ENCODE measurements at places on chromosomes 2 and 18.

GRCh38 chr2:199841409-199841808 lies 9.6 kb downstream of the FTCDNL1 start:
- no peak for DNase-seq

- DNase-seq, result no peak
Observed at GRCh38 chr2:161419638-161420190, 3.6 kb downstream of the TBR1 start.

- no peak for DNase-seq
Observed at GRCh38 chr2:18605115-18605514, 15.7 kb upstream of the NT5C1B start.

DNA sequence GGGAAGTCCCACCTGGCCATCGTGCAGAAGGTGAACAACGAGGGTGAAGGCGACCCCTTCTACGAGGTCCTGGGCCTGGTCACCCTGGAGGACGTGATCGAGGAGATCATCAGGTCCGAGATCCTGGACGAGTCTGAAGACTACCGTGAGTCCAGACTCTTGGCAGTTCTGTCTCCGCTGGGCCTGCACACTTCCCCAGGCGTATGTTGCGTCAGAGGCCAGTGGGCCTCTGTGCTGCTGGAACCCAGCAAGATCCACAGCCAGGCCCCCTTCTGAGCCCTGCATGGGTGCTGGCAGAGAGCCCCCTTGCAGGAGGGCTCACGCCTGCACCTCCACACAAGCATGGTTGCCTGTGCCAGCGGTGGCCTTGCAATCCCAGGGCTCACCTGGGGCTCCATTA lies 9.0 kb downstream of the CNNM3 start:
- no peak for DNase-seq

- DNase-seq, result peak; percentile 37
Observed at GRCh38 chr2:135030826-135031225, 16.4 kb downstream of the MAP3K19 start.

DNA sequence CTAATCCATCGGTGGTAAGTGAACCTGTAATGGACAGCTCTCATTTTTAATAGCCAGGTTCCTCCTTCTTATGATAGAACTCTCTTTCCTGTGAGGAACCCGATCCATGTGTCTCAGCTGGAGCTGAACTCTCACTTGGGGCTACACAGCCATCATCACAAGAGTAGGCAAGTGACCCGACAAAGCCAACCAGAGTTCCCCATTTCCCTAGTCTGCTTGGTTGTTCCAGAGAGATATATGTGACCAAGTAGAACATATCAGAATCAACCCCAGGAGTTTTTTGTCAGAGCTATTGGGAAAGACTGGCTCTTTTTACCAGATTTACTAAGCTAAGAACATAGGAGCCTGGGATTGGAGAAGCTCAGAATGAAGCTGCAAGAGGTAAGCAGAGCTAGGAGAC lies 14.6 kb upstream of the HNRNPLL start:
- DNase-seq, result no peak

- no peak for DNase-seq
Observed at GRCh38 chr18:12372406-12372805, 4.6 kb downstream of the AFG3L2 start.

GRCh38 chr2:215548714-215549113 lies 112.8 kb upstream of the FN1 start:
- no peak for DNase-seq

DNA sequence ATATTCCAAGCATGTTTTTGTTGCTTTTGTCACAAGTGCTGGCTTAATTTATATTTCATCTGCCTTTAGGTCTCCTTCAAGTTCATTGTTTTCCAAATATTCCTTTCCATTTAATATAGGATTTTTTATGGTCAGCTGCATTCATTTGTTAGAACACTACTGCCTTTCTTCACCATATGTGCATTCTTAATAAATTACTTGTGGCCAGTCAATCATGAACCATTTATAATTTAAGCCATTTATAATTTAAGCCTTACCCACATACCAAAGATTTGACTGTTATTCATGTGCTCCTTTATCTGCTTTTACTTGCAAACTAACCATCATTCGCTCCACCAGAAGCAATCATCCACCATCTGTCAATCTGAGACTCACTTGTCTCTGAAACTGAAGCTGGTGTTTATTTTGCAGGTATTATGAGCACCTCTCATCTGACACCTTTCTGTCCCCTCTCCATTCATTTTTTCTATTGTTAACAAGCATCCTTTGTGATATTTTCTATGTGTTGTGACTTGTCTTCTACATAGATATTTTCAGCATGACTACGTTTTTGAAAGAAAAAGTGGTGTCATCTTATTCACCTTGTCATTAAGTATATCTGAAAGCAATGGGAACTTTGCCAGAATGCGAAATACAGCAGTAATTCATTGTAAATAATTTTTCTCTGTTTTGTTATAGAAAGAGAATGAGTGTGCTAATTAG lies 786.8 kb downstream of the KCNJ3 start:
- DNase-seq, result no peak

GRCh38 chr2:176746411-176746810 lies 466.2 kb upstream of the HNRNPA3 start:
- no peak for DNase-seq

GRCh38 chr2:133489641-133490410 lies 78.4 kb downstream of the NCKAP5 start:
- no peak for DNase-seq

DNA sequence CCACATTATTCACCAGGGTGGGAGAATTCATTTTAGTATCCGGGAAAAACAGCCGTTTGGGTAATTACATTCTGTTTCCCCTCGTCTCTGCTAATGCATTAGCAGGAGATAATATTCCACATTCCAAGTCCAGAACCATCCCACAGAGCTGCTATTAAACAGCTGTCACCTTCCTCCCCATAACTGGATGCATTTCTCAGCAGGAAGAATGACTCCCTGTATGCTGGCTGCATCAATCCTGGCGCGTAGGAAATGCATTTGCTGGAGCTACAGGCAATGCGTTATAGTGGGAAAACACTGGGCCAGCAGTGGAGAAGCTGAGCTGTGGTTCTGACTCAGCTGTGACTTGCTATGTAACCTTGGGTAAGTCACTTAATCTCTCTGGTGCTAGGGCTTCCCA lies 246.0 kb downstream of the CLIP4 start:
- DNase-seq, result no peak

DNA sequence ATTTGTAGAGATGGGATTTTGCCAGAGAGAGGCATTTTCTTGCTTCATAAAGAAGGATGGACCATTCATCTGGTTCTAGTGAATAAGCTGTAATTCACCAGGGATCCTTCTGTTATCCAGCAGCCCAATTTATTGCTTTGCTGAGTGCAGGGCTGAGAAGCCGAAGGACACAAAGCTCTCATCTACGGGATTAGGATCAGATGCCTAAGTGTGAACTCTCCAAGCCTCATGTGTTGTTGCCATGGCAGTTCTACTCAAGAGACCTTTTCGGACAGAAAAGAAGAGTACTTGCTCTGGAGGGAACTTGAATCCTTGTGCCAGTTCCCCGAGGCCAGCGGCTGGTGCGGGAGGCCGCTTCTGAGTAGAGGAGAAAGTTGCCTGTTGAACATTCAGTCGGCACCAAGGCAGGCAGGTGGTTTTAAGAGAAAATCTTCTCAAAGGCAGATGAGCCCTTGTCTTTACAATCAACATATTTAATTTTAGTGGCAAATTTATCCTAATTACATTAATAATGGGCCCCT lies 38.4 kb upstream of the MBP start:
- DNase-seq, result no peak

DNA sequence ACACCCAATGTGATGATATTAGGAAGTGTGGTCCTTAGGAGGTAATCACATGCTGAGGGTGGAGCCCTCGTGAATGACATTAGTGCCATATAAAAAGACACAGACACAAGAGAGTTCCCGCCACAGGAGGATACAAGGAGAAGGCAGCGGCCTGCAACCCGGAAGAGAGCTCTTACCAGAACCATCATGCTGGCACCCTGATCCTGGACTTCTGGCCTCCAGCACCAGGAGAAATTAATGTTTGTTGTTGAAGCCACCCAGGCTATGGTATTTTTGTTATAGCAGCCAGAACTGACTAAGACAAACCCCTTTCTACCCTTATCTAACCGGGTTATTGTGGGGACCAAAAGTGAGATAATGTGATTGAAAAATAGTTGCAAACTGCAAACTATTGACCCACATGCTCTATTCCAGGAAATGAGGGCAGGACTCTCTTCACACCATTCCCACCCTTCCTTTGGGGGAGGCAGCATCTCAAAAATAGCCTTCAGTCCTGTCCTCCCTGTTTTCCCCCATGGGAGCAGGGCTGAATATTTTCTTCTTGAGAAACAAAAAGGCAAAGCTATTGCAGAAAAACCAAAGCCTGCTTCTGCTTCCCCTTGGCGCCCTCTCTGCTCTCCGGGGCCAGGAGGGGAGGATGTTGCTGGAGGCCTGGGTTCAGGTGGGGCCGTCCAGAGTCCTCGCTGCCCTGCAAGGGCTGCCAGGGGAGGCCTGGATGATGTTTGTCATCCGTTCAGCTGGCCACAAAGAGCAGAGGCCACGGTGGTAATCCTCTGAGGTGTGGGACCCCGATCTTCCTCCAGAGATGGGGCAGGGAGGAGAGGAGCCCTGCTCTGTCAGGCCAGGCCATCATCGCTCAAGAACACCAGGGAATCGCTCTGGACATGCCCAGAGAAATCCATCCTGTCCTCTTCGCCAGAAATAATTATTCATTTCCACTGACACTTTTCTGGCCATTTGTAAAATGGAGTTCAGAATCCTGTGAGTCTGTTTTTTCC lies 73.8 kb upstream of the HAAO start:
- no peak for DNase-seq

- no peak for DNase-seq
Observed at GRCh38 chr2:174984561-174984960, 20.6 kb downstream of the CHN1 start.

- no peak for DNase-seq
Observed at GRCh38 chr18:44901283-44901682, 220.6 kb downstream of the SETBP1 start.

DNA sequence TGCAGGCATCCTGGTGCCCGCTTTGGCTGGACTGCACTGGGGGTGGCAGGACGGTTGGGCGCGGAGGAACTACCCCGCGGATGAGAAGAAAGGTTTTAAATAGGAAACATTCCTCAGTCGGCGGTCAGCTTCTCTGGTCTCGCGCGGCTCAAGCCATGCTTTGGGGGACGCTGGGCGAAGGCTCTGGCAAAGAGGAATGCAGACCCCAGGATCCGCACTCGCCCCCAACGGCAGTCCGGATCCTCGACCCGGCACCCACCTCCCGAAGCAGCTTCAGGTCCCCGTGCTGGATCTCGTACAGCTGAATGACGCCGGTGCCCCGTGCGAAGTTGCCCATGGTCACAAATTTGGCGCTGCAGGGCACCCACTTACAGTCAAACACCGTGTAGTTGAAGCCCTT lies 686 bp upstream of the PNO1 start:
- no peak for DNase-seq

GRCh38 chr2:97723156-97724072 lies 10.0 kb downstream of the ZAP70 start:
- no peak for DNase-seq

DNA sequence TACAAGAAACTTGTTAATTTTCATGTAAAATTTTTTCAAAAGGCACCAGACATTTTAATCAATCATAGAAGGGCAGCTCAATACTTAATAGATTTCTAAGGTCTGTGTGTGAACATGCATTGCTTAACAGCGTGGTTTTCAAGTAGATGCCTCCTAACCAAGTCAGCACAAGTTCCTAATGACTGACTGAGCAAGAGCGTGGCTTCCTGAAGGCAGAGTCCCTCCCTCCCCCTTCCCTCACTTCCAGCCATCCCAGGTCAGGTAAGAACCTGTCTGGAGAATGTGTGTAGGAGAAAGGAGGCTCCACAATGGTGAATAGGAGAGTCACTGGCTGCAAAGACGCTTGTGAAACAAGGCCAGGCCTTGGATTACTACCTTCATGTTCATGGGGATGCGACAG lies 33.5 kb upstream of the DAPL1 start:
- no peak for DNase-seq

DNA sequence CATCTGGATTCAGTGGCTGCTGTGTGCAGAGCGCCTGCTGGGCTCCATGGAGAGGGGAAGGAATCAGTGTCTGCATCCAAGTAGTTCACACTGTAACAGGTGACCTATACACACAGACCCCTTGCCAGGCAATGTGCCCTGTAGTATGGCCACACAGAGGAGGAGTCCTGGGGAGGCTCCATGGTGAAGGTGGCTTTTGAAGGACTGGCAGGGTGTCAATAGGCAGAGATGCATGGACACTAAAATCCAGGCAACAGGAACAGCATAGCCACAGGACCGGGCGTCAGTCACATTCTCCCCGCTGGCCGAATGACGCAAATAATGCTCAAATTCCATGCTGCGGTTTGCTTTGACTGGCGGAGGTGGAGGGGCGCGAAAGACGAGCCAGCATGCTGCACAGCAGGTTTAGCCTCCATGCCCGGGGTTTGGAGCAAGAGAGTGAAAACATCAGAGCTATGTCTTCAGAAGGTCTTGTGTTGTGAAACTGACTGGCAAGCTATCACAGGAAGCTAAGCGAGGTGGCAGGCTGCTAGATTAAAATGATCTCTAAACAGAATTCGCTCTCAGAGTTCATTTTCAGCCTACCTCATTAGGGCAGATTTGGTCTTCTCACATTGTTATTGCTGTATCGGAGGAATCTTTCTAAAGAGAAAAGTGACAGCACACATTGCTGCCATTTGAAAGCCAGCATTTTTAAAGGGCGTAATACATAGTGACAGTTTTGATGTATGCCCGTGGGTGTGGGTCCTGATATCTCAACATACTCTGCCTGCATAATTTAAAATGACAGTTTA lies 1.2 kb upstream of the CHMP1B start:
- peak; percentile 78 for DNase-seq

- no peak for DNase-seq
Observed at GRCh38 chr2:234406085-234406484, 90.8 kb downstream of the ARL4C start.

- peak; percentile 84 for DNase-seq
Observed at GRCh38 chr2:1625281-1626001, 118.9 kb downstream of the PXDN start.

DNA sequence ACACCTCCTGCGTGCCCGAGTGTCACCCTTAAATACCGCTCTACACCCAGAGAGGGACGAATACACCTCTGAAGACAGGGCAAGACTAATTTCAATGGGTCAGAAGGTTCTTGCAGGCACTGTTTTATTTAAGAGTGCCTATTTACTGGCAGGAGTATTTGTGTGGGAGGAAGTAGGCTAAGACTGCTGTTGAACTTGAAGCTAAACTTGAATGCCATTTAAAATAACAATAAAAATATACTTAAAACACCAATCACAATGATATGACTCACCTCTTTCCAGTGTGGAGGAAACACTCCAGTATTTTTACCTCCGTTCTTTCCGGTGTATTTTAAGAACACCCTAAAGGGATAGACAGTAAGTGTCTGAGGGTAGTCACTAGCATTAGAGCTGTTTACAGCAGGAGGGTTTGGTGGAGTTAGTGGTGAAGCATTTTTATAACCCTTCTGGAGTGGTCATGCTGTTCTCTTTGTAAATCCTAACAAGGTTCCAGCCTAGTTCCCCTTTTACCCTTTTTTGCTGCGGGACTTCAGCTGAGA lies 9.6 kb upstream of the HOXD1 start:
- DNase-seq, result peak; percentile 66

GRCh38 chr18:63894106-63894772 lies 6.7 kb downstream of the SERPINB2 start:
- no peak for DNase-seq

GRCh38 chr2:26314243-26314642 lies 31.7 kb upstream of the SELENOI start:
- DNase-seq, result no peak
